ENCODE measurements at places on chromosomes 1 and 21.

GRCh38 chr1:15724949-15725880, 10.8 kb upstream of the SLC25A34 start:
- DNase-seq = no peak

GRCh38 chr1:157135646-157136045, 2.5 kb downstream of the ETV3 start:
- DNase-seq = no peak

- no peak for DNase-seq
Observed at GRCh38 chr1:11299225-11299574, 26.2 kb downstream of the UBIAD1 start.

GRCh38 chr1:228288536-228289238, 80.8 kb downstream of the OBSCN start:
- no peak for DNase-seq

- no peak for DNase-seq
Observed at GRCh38 chr1:224698015-224698451, 81.9 kb downstream of the CNIH3 start.

DNA sequence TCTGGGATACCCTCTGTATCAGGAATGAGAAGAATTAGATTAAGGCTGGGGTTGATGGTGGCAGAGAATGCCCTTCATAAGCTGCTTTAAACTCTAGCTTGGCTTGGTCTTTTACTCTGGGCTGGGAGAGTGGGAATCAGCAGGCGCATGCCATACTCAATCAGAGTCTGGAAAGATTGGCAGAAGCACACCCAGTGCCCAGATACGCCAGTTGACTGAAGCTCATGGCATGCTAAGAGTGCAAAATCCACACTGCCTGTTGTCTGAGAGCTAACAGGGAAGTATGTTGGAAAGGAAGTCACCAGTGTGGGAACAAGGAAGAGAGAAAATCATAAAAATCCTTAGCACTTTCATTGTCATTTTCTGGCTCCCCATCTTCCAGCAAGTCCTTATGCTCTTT, 53.0 kb downstream of the HMCN1 start:
- no peak for DNase-seq

DNA sequence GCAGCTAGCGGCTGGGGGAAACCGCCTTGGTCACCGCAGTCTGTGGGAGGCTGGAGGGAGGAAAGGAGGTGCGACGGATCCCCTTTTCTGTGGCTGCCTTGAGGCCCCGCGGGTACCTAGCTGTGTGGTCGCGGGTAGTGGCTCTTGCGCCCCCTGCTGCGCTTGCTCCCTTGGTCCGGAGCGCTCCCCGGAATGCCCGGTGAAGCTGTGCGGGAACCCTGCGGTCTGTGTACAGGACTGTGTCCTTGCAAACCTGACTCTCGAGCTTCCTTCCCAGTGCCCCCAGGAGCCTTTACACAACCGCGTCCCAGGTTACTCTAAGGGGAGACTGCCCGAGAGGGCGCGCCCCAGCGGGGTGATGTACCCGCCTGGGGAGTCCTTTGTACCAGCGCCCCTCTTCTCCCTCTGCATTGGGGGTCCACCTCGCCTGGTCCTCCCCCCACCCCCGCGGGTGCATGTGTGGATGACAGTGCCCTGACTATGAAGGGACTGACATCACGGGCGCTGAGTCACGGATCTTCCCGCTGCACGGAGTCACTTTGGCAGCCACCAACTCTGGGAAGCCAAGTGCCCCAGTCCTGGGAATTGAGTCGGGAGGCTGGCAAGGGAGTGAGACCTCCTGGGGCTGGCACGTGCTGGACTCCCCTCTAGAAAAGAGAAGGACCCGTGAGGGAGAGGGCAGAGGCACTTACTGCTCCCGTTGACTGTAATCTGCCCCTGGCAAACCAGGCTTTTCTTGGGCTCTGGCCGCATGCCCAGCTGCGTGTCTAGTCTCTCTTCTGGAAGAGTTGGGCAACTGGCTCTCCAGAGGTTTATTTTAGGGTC, 816 bp downstream of the IL6R start:
- DNase-seq = peak; percentile 39

DNA sequence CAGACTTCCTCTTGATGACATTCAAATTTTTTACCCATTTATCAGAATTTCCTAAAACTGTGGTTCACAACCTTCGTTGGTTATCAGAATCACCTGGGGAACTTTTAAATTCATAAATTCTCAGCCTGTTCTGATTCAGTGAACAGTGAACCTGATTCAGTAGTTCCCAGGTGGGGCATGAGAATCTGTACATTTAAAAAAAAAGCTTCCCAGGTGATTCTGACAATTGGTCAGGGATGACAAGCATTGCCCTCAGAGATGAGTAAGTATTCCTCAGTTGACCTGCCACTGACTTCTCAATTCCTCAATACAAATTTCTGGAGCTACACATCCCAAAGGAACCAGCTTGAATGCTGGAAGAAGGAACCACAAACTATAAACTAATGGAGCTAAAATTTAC, 23.5 kb upstream of the CR2 start:
- DNase-seq = no peak

DNA sequence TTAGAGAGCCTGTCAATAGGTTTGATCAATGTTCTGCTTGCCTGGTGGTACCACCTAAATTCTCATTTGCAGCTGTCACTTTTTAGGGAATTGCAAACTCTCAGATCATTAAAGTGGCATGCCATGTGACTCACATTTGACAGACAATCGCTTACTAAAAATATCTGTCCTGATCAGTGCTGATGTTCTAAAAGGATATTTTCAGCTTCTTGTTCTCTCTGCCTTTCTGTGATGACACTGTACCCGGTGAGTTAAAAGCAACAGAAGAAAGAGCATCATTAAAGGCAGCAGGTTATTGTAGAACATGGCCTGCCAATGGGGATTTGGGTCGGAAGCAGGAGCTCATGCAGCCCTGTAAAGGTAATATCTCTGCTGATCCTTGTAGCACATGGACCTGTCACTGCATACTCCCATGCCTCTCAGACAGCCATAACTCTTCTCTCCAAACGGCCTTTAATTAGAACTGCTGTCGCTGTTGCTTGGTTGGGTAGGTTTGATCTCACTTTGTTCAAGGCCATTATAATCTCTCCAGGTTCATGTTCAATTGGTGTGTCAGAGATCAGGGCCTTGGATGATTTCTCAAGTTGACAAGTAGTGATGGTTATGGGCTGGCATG, 441.3 kb upstream of the DEPDC1 start:
- DNase-seq = no peak

DNA sequence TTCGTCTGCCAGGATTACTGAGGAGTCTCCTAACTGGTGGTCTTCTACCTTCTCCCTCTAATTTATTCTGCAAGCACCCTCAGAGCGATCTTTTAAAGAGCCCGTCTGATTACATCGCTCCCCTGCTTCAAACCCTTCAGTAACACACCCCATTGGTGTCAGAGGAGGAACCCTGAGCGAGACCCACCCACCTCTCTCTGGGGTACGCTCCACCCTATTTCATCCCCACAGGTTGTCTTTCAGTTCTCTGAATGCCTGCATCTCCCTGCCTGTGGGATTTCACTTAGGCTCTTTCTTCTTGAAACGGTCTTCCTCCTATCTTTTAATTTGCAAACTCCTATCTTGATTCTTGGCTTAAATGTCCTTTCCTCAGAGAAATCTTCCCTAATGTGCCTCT, 39.4 kb downstream of the C1orf21 start:
- no peak for DNase-seq

- DNase-seq = no peak
Observed at GRCh38 chr1:217494767-217495166, 136.1 kb downstream of the GPATCH2 start.

GRCh38 chr21:15236111-15236510, 171.3 kb upstream of the NRIP1 start:
- no peak for DNase-seq

- no peak for DNase-seq
Observed at GRCh38 chr1:233368789-233369130, 41.2 kb downstream of the MAP3K21 start.

DNA sequence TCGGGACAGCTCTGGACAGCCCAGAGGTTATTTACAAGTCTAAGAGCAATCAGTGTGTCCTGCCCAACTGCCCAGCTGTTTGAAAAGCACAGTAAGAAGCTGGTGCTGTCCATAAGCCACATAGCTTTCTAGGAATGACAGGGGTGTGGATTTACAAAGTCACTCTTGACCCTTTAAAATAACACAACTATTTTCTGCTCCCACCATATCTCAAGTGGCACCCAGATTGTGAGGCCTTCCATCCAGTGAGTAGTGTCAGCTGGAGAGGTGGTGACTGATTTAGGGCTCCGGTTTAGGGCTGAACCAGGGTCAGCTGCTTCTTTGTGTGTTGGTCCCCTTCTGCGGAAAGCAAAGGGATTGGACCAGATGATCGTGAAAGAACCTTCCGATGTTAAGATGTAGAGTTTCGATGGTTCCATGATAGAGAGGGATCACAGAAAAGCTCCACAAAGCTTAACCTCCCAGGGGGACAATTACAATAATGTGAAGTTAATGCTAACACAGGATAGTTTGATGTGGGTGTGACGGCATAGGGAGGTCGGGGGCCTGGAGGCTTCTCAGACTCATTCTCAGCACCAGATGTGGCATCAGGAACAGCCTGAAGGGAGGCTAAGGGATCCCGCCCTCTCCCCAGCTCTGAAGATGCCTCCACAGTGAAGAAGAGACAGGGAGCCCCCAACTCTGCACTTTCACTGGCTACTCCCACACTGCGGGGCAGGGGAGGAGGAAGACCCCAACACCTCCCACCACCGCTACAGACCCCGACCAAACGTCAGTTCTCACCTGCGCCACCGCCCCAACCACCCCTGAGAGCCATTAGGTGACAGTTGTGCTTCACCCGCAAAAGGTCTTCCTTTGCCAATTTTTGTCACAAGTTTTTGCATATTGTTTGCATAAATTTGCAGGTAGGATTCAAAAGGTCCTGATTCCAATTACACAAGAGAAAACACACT, 40.6 kb downstream of the LRRC3 start:
- DNase-seq = no peak

GRCh38 chr1:57024428-57024827, 58.6 kb upstream of the C8B start:
- DNase-seq = no peak

DNA sequence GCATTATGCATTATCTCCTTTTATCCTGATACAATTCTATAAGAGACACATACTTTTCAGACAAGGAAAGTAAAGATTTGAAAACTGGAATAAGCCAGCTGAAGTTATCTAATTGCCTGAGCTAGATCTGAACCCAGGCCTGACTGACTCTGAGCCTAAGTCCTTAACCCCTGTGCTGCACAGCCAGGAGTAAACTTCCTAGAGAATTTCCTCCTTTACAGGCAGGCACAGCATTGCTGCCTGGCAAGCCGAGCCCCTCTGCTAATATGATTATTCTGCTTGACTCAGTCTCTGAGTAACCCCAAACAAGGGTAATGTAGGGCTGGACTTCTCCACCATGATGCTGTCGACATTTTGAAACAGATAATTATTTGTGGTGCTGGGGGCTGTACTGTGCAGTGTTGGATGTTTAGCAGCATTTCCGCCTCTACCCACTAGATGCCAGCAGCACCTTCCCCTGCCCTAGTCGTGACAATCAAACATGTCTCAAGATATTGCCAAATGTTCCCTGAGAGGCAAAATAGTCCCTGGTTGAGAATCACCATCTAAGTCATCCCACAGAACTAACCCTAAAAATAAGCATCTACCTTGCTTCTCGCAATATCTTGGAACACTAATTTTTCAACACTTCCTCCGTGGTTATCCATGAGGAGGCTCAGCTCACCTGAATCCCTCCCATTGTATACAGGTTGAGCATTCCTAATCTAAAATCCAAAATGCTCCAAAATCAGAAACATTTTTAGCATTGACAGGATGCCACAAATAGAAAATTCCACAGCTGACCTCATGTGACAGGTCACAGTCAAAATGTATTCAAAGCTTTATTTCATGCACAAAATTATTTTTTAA, 18.5 kb downstream of the CAMK1G start:
- DNase-seq = peak; percentile 16

GRCh38 chr1:224256640-224257039, 73.3 kb downstream of the NVL start:
- DNase-seq = no peak

- DNase-seq = no peak
Observed at GRCh38 chr21:45699966-45700365, 56.4 kb downstream of the PCBP3 start.

GRCh38 chr1:181503171-181503810, 20.0 kb downstream of the CACNA1E start:
- DNase-seq = peak; percentile 42

All from astrocyte (in vitro differentiated cells and primary cell).